Astrocyte (in vitro differentiated cells and primary cell): ENCODE measurements at places on chromosomes 7 and 10.

- no peak overlapping the region for H3K27ac ChIP-seq
- H3K4me3 ChIP-seq, result no peak overlapping the region
- H3K4me1 ChIP-seq, result peaks cover 21% of the 10 kb centered on the region
- no peaks in the 10 kb centered on the region for H3K36me3 ChIP-seq
- DNase-seq, result no peak
These were observed 5.2 kb downstream of the ZNF365 start for GRCh38 chr10:62379394-62379793.

GRCh38 chr7:150731916-150732315 lies 5.3 kb upstream of the GIMAP5 start:
- no peaks in the 10 kb centered on the region for H3K4me1 ChIP-seq
- no peak overlapping the region for H3K27ac ChIP-seq
- H3K4me3 ChIP-seq, result no peak overlapping the region
- H3K27me3 ChIP-seq, result no peaks in the 10 kb centered on the region

GRCh38 chr10:14695847-14696480 lies 78.7 kb downstream of the FAM107B start:
- H3K4me1 ChIP-seq, result peaks cover 6% of the 10 kb centered on the region
- no peaks in the 10 kb centered on the region for H3K27me3 ChIP-seq
- no peak overlapping the region for H3K4me3 ChIP-seq
- H3K27ac ChIP-seq, result no peak overlapping the region
- no peaks in the 10 kb centered on the region for H3K36me3 ChIP-seq

GRCh38 chr10:90732581-90732980 lies 125.3 kb downstream of the HTR7 start:
- no peaks in the 10 kb centered on the region for H3K4me1 ChIP-seq
- DNase-seq, result no peak
- no peaks in the 10 kb centered on the region for H3K27me3 ChIP-seq
- no peak overlapping the region for H3K27ac ChIP-seq
- no peaks in the 10 kb centered on the region for H3K36me3 ChIP-seq
- no peak overlapping the region for H3K4me3 ChIP-seq

DNA sequence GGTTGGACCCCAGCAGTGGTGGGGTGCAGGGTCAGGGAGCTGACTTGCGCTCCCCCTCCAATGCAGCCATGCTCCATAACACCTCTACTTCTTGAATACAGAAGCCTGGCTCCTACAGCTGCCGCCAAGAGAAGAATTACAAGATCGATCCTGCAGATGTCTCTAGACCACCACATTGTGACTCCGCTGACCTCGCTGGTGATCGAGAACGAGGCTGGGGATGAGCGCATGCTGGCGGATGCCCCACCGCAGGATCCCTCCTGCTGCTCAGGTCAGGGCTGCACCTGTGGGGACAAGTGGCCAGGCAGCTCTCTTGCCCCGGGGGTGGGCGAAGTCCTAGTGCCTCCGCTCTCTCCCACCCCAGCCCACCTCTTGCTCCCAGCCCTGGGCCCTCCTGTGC lies 31.7 kb downstream of the ITIH2 start:
- no peak overlapping the region for H3K27ac ChIP-seq
- H3K4me3 ChIP-seq, result no peak overlapping the region
- no peaks in the 10 kb centered on the region for H3K4me1 ChIP-seq
- H3K27me3 ChIP-seq, result peaks cover 2% of the 10 kb centered on the region
- no peak for DNase-seq
- no peaks in the 10 kb centered on the region for H3K36me3 ChIP-seq

DNA sequence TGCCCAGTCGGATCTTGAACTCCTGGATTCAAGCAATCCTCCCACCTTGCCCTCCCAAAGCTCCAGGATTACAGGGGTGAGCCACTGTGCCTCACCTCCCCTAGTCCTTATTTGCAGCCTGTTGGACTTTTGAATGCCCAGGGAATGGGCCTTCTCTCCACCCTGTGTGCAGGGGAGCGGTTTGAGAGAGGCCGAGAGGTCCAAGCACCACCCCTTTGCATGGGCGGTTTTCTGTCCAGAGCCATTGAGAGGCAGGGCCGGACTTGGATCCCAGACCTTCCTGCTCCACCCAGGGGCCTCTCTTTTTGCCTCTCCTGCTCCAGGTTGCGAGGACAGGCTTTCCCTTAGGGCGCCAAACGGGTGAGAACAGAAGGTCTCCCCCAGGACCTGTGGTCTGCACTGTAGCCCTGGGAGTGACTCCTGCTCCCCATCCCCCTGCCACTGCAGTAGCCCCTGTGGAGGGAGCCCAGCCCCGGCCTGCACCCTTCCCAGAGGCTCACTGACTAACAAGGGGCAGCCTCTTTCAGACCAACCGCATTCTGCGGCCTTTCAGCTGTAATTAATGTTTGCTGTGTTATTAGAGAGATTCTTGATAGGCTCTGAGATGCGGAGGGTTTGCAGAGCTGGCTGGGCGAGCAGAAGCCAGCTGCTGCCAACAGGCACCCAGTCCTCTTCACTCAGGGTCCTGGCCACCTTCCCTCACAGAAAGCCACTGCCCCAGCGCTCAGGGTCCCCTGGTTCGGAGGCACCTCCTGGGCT lies 57.9 kb downstream of the ELFN1 start:
- no peak overlapping the region for H3K27ac ChIP-seq
- peaks cover 2% of the 10 kb centered on the region for H3K27me3 ChIP-seq
- no peaks in the 10 kb centered on the region for H3K36me3 ChIP-seq
- no peaks in the 10 kb centered on the region for H3K4me1 ChIP-seq
- no peak overlapping the region for H3K4me3 ChIP-seq

DNA sequence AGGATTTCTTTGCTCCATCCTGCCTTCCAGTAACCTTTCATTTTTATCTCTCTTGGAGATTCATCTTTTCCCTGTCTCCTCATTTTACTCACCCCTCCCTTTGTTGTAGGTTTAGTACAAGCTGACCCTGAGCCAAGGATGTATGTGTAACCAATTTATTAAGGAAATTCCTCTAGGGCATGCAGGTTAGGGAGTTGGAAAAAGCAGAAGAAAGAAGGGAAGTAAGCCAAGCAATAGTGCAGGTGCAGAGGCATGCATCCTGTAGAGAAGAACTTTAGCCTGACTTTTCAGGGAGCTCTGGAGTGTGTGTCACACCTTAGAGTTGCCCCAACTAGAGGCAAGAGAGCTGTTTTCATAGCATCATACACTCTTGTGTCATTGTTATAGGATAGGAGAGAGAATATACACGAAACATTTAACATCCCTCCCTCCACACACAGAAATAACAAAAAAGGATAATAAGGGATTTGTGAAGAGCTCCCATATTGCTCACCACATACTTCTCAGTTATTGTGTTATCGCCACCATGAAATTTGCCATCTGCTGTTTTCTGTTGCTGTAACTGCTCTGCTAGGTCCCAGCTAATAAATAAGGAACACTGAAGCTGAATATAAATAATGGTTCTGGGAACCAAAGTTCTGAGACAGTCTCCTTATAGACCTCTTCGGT lies 21.8 kb upstream of the SEMA3C start:
- H3K36me3 ChIP-seq, result no peaks in the 10 kb centered on the region
- H3K4me3 ChIP-seq, result no peak overlapping the region
- H3K27ac ChIP-seq, result peak overlapping the region; percentile 88
- H3K4me1 ChIP-seq, result peaks cover 26% of the 10 kb centered on the region

DNA sequence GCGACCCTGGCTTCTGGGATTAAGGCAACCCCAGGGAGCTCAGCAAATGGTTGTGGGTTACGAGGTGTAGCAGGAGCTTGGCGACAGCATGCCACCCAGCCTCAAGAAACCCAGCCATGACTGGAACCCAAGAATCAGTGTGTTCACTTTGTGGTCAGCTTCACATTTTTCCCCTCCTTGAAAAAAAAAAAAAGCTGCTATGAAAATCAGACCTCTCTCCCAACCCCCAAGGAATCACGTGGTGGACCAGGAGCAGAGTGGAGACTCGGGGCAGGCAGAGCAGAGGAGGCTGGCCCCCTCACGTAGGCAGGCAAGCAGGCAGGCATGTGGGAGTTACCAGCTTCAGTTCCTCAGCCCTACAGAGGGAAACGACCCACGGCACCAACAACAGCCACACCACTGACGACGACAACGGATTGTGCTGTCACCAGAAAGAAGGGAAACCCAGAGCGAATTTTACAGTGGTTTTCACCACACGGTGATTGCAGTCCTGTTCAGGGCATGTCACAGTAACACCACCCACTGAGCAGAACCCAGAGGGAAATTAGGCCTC lies 203.4 kb downstream of the SLC25A13 start:
- no peaks in the 10 kb centered on the region for H3K4me1 ChIP-seq
- no peaks in the 10 kb centered on the region for H3K36me3 ChIP-seq
- H3K4me3 ChIP-seq, result no peak overlapping the region
- peak; percentile 8 for DNase-seq

DNA sequence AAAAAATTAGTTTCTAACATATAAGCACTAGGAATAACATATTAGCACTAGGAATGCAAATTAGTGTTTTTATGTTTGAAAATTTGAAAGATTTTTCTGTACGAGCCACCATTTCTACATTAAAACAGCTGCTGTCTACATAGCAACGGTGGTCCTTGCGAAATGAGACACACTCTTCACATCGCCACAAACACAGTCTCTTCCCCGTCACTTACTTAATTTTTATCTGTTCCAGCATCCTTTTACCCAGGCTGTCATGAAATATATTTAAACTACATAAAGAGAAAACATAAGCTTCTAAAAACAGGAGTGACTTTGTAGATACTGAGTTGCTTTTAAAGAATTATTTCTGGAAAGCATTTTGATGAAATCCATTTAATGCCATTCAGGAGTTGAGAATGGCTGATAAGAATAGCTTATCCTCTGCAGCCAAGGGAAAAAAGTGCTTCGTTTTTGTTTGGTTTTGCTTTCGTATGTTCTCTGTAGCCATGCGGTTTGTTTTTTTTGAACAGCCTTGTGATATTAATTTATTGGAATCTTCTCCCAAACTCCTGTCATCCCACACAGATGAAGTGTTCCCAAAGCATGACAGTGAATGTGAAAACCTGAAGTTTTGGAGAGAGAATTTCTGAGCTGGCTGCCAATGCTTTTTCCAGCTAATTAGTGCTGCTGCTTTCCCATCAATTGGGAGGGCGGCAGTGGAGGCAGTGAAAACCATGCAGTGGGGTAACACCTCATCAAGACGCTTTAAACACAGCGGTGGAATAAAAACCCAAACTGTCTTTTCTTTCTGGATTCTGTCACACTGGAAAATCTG lies 603.7 kb upstream of the ADARB2 start:
- H3K27ac ChIP-seq, result no peak overlapping the region
- H3K36me3 ChIP-seq, result no peaks in the 10 kb centered on the region
- H3K27me3 ChIP-seq, result no peaks in the 10 kb centered on the region
- H3K4me1 ChIP-seq, result no peaks in the 10 kb centered on the region

DNA sequence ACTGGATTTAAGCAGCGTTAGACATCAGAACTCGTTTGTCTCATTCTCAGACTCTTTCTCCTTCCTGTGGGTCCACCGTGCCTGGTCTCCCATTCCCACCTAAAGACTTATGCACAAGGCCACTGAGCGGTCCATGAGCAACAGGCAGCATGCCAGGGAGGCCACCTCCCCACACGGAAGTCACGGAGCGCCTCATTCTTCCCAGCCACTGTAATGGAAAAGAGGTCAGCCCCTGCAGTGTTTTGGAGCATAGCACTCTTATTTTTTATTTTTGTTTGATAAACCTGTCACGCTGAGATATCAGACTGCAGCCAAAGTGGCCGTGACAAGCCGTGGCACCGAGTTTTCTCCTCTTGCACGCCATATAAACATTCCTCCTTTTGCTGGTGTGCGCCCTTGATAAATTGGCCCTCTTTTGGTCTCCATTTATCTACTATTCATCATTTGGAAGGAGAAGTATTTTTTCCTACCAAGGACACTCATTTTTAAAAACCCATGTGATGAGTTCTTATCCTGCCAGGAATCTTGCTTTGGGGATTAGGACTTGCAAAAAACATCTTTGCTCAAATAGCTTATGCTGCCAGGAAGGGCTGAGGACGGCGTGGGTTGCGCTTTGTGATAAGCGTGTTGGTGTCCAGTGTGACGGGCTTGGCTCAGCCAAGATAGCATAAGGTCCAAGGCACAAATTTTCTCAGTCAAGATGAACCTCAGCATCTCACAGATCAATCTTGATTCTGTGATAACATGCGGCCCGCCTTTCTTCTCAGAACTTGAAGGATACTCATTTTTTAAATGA lies 206.0 kb downstream of the CCDC3 start:
- H3K4me3 ChIP-seq, result no peak overlapping the region
- no peak for DNase-seq
- no peaks in the 10 kb centered on the region for H3K4me1 ChIP-seq

DNA sequence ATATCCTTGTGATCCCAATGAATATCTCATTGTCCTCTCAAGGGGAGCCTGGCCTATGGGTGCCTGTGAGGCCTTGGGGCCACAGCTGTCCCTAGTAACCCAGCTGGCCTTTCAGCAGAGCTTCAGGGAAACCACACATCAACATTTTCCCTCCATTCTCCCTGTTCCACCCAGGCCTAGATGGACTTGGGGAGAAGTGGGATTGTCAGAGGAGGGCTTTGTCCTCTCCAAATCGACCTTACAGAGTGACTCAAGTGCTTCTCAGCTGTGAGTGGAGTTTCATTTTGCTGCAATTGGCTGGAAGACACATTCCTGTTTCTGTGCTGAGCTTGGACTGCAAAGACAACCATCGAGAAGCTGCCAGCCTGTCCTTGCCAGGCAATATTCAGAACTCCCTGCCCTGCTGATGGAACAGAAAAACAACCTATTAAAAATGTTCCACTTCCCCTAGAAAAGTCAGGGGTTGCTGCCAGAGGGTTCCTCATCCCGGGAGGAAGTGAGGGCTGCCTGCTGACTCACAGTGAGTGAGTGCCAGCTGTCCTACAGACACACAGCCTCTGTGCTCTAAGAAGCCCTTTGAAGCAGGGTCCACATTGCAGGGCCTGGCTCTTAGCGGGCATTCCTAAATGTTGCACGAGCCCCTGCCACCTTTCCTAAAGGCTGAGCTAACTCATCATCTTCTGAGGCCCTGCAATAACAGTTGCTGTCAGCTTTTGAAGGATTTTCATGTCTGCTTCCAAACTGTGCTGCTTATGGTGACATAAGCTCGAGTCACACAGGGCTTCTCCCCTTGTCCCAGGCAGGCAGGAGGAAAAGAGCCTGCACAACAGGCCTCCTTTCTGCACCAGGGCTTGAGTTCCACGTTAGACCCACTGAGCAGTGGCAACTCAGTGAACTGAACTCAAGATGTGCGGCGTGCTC lies 20.5 kb downstream of the STRA8 start:
- H3K4me1 ChIP-seq, result peaks cover 15% of the 10 kb centered on the region
- no peak overlapping the region for H3K4me3 ChIP-seq
- H3K36me3 ChIP-seq, result no peaks in the 10 kb centered on the region
- peak overlapping the region; percentile 44 for H3K27ac ChIP-seq
- no peaks in the 10 kb centered on the region for H3K27me3 ChIP-seq
